ENCODE measurements at places on chromosomes 3 and 15.

DNA sequence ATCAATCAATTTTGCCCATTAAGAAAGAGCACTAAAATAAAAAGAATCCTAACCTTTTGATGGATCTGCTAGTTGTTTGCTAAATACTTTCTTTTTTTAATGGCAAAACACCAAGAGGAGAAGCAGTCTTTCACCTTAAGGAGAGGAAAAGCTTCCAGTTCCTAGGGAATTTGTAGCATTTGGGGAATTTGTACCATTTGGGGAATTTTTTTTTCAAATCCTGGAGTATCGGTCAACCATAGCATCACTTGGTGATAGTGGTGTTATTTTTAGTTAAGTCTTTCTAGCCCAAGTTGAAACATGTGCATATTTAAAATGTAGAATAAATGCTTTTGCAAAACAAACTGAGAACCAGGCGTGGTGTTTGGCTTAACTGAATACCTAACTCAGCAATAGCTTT lies 117.5 kb upstream of the SEMA6D start:
- no peak for DNase-seq

DNA sequence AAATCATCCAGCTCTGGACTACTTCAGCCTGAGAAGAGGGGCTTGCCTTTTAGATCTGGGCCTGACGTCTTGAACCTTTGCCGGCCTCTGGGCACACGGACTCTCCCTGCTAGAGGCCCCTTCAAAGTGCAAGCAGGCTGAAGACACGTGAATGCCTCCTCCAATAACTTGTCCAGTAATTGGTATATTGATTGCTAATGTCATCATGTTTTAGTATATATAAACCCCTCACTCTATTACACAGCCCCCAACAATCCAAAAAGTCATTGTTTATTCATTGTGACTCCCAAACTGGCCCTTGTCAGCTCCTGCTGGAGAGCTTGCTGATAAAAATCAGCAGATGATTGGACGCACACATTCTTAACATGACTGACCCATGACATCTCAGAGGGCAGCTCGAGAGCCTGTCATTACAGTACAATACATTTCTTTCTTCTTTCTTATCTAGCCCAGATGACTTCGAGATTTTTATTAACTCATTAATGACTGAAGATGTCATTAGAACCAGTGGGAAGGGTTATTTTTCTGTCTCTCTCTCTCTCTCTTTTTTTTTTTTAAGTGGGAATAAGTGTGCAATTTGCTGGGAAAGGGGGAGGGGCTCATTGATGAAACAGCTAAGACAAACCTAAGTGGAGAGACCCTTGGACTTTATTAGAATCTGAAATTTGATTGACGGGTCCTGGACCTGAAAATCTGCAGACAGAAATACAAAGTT lies 65.5 kb upstream of the NR2F2 start:
- DNase-seq: peak; percentile 30

- DNase-seq: no peak
Measured at GRCh38 chr3:55899887-55900286, 412.8 kb upstream of the WNT5A start.

GRCh38 chr15:22954326-22954725 lies 25.8 kb downstream of the CYFIP1 start:
- DNase-seq: no peak

- no peak for DNase-seq
Measured at GRCh38 chr3:149470381-149470780, 4.1 kb upstream of the TM4SF4 start.

GRCh38 chr3:10581251-10581650 lies 75.9 kb upstream of the ATP2B2 start:
- DNase-seq: peak; percentile 91

GRCh38 chr3:37934631-37935289 lies 55.8 kb upstream of the VILL start:
- no peak for DNase-seq

DNA sequence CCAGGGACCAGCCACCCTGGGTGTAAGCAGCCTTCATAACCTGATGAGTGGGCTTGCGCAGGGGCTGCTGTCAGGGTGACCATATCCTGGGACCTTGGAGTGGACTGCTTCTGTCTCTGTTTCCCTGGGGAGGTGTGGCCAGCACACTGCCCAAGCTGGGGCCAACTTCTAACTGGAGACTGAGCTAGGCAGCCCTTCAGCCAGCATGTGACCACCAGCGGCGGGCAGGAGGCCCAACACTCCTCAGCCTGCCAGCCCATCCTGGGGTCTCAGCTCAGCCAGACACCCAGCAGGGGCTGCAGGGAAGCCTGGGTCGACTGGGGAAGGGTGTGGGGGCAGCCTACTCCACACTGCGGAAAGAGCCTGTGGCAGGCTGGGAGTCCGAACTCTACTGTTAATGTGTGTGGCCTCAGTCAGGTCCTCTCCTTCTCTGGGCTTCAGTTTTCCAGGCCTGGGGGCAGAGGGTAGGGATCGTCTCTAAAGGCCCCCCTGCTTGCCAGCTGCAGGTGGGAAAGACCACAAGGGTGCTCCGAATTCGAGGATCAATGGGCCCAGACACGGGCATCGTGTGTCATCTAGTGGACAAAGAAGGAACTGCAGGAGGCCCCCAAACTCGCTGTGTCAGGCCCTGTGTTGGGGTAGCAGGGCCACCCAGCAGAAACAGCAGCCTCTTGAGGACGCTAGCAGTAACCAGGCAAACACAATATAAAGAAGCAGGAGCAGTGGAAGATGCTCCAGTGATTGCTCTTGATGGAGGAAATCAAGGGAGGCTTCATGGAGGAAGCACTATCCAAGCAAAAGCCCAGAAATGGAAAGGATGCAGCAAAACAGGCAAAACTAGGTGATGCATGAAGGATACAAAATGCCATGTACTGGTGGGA lies 2.0 kb upstream of the SEMA3G start:
- peak; percentile 68 for DNase-seq

GRCh38 chr3:55169608-55170072 lies 241.8 kb upstream of the LRTM1 start:
- peak; percentile 91 for DNase-seq

GRCh38 chr3:142904639-142905436 lies 16.0 kb upstream of the PCOLCE2 start:
- peak; percentile 33 for DNase-seq

DNA sequence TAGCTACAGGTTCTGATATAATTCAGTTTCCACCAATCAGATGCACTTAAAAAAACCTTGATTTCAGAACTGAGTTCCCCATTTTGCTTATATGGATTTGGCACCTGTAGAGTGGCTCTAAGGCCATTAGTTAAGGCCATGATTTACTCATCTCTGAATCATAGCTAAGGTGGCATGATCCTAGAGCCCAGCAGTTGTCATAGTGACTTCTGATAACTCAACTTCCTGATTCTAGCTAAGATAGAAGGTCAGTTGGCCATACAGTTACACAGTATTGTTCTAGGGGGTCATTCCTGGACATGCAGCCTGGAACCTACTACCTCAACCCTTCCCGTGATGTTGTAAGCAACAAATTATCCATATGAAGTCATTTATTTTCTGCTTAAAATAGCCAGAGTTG lies 15.9 kb upstream of the TMEM87A start:
- no peak for DNase-seq

Data from astrocyte of the hippocampus (primary cell).